RPMI8226 (cell line): ENCODE measurements at places on chromosomes 16 and 17.
A peak's percentile ranks its signal among the peaks of the same experiment; 100 is the strongest.

- DNase-seq = no peak
Measured at GRCh38 chr17:46809110-46809571, 9.4 kb downstream of the WNT3 start.

GRCh38 chr16:89056592-89056991, 37.1 kb upstream of the ACSF3 start:
- DNase-seq = no peak

DNA sequence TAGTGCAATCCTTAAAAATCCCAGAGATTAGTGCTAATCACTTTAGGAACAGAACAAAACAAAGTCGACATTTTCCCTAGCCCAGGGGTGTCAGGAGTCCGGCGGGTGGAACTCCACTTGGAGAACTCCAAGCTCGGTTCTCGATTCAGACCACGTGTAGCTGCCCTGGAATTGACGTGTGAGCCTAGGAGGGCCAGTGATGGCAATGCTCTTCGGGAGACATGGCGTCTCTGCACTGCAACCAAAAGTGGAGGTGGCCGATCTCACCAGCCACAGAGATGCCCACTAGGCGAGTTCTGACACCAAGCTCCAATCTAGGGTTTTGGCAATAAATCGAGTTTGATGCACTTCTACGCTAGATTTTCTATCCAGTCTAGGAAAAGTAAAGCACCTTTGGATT, 17.6 kb downstream of the MAP1LC3B start:
- DNase-seq = no peak

GRCh38 chr16:78729687-78730086, 630.2 kb downstream of the WWOX start:
- no peak for DNase-seq

DNA sequence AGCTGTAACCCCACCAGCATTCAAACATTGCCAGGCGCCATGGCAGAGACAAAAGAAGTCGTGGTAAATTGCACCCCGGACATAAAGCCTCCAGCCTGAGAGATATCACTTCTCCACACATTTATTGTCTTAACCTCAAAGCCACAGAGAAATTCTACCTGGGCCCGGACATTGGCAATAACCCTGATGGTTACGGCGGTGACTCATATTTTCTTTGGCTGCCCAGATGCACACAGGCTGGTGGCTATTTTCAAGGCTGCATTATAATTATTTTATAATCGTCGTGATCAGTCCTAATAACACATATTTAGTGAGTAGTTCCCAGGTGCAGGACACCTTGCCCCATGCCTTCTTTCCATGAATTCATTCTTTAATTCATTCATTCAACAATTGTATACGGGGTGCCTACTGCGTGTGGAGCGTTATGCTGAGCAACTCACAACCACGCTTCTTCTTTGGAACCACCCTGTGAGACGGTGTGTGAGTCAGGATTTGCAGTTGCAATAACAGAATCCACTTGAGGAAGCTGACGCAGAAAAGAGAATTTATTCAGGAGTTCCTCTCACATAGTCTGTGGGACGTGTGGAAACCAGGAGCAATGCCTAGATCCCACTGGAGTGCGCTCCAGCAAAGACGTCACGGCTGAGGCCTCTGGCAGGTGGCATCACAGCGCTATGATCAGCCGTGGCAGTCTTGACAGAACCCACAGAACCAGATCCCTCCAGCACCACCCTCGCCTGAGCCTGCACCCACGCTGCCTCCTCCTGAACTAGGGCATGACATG, 245.7 kb downstream of the FOXL1 start:
- no peak for DNase-seq

GRCh38 chr16:31460582-31461002, 1.3 kb downstream of the ARMC5 start:
- DNase-seq = peak; percentile 61

DNA sequence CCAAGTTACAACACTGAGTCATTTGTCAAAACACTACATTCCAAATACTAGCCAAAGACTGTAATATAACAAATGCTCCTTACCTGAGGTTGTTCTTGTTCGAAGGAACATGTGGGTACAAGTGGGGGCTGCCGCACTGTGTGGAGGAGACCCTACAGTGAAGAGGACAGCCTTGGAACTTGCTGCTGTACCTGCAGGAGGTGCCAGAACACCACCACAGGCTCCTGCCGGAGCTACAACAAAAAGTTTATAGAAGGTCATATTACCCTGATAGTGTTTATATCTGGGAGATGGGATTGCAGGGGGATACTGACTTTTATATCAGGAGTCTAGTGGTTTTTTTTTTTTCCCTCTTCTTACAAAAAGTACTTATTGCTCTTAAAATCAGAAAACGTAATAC, 37.8 kb upstream of the ALDH3A1 start:
- DNase-seq = no peak

DNA sequence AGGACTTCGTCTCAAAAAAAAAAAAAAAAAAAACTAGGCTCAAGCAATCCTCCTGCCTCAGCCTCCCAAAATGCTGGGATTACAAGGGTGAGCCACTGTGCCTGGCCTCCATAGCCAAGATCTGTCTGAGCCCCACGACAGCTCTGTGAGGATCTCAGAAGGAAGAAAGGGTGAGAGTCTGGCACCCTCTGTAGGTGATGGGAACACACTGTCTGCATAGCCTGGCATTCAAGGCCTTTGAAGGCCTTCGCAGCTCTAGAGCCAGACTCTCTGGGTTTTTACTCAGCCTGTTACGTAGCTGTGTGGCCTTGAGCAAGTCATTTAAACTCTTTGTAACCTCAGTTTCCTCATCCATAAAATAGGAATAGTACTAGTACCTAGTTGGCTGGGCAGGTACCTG, 6.3 kb upstream of the XPO6 start:
- peak; percentile 59 for DNase-seq

DNA sequence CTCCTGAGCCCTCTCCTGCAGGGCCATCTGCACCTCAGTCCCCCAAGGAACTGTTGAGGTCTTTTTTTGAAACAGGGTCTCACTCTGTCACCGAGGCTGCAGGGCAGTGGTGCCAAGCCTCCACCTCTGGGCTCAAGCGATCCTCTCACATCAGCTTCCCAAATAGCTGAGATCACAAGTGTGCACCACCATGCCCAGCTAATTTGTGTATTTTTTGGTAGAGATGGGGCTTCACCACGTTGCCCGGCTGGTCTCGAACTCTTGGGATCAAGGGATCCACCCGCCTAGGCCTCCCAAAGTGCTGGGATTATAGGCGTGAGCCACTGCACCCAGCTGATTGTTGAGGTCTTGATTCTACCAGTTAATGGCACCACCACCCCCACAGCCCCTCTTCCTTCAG, 27.9 kb upstream of the ENDOV start:
- DNase-seq = no peak

DNA sequence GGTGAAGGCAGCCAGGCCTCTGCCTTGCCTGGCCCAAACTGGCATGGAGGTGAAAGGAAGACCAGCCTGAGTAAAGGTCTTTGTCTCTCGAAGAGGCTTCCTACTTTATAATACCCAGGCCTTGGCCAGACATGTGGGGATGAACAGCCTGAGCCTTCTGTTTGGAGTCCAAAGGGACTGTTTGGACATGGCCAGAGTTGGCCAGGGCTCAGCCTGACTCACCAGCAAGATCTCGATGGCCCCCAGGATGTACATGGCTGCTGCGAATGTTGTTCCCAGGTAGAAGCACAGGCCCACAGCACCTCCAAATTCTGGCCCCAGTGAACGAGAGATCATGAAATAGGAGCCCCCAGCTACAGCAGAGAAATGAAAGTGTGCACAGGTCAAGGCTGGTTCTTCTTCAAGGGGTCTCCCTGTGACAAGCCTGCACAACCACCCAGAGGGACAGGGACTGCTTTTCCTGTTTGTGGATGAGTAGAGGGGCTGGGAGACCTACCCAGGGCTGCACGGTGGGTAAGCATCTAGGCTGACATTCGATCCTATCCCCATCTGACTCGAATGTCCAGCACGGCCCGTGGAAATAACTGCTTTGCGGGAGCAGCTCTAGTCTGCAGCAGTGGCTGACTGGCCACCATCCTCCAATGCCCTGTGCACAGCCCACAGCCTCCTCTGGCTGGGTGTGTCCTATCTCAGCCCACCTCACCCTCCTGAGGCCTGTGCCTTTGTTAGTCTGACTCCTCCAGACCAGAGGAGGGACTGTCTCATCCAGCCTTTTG, 10.7 kb upstream of the LCAT start:
- no peak for DNase-seq

- no peak for DNase-seq
Measured at GRCh38 chr17:72338847-72339790, 218.3 kb downstream of the SOX9 start.

DNA sequence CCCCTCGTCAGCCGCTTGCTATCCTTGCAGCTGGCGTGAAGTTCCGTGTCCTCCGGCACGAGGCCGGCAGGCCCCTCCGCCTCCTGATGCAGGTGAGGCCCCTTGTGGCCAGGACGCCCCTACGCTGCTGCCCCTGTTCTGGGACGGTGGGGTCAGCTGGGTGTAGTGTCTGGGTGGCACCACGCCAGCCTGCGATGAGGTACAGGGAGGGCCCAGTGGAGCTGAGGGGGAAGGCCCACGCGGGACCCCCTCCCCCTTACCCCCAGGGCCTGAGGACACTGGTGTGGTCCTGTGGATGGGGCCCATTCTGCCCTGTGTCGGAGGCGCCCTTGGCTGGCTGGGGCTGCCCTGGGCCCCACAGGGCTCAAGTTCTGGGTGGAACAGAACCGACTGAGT, 7.7 kb upstream of the RAB40C start:
- no peak for DNase-seq

DNA sequence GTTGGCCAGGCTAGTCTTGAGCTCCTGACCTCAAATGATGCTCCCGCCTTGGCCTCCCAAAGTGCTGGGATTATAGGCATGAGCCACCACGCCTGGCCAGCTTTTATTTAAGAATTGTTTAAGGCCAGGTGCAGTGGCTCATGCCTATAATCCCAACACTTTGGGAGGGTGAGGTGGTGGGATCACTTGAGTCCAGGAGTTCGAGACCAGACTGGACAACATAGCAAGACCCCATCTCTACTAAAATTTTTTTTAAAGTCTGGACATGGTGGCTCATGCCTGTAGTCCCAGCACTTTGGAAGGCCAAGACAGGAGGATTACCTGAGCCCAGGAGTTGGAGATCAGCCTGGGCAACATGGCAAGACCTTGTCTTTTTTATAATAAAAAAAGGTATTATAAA, 5.2 kb downstream of the PLXDC1 start:
- DNase-seq = no peak

GRCh38 chr16:74903120-74903519, 81.8 kb downstream of the WDR59 start:
- no peak for DNase-seq

DNA sequence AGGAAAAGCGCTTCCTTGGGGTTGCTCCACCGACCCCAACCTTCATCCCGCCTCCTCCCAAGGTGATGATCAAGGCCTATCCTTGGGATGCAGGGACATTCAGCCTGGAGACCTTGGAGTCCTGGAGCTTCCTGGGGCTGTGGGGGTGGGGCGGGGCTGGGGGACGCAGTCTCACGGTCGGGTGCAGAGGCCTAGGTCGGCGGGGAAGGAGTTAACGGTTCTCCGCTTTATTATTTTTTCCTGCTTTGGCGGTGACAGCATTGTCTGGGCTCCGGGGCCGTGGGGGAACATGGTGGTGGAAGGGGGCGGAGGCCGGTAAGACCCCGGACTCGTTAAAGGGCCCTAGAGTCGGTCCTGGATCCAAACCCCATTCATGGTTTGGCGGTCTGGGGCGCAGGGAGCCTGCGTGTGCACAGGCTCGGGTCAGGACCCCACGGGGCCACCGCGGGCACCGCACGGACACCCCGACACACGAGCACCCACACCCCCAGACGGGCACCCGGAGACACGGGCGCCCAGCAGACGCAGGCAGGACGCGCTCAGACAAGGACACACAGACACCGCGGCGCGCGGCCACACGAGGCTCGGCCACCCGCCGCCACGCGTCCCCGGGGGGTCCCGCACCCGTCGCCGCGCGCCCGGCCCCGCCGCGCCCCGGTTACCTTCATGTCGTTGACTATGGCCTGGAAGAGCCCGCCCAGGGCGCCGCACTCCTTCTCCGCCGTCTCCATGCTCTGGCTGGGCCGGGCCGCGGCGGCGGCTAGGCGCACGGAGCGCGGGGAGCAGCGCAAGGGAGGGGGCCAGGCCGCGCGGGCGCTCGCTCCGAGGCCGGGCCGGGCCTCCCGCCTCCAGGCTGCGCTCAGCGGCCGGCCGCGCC, 554 bp downstream of the MTSS2 start:
- DNase-seq = peak; percentile 35
